ENCODE measurements at places on chromosomes 4 and X. TPM values are rescaled to one million over a fixed set of nuclear protein-coding genes. Genes with fewer than 3 reads are reported as not detected.

DNA sequence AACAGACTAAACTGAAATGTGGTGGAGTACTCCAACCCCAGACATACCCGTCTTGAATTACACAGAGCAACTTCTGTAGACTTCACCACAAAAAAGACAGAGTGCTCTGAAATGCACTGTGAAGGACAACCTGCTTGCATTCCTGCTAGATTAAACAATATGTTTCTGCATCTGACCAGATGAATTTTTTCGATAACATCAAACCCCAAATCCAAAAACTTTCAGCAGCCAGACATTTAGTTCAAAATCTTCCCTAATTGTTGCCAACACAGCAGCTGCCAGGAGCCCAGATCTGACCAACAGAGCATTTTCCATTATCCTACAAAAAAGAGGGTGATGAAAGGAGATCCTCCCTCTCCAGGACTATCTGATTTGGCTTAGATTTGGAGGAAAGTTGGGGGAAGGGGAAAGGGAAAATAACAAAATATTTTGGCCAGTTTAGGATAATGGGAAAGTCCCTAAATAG lies 356.5 kb downstream of the PDGFC start:
- DNase-seq = no peak

- DNase-seq = no peak
Observed at GRCh38 chrX:56800801-56801200, 71.8 kb downstream of the NBDY start.

The TIMM8A gene
- 6.9 TPM for total RNA-seq

DNA sequence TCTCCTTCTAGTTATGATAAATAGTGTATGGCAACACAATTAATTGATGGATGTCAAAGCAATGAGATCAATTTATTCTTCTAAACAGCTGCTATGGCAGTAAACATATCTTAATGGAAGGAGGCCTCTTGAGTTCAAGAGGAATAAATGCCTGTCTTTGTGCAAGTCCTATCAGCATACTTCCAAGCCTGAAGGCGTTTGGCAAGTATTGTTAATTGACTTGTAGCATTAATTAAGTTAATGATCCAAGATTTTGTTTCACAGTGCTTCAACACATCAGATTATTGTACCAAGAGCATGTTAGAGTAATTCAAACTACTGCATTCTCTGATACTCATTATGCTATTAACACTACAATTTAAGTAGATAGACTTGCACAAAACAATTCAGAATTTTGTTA lies 144.8 kb downstream of the FAT4 start:
- no peak for DNase-seq

The CPLX1 gene
- 0.13 TPM for total RNA-seq
